ENCODE measurements at places on chromosomes 12 and 14. TPM values are rescaled to one million over a fixed set of nuclear protein-coding genes. Genes with fewer than 3 reads are reported as not detected.

Gene FAM90A1
- not detected for total RNA-seq

Gene PLEK2
- total RNA-seq, result 4.7 TPM

Gene KITLG
- total RNA-seq, result 18.6 TPM

Gene GPR137C
- total RNA-seq, result 0.65 TPM

Gene CKB
- 6.3 TPM for total RNA-seq

Gene BBS10
- total RNA-seq, result 7.4 TPM

Gene APOF
- total RNA-seq, result not detected

Gene FAM181A
- not detected for total RNA-seq

Gene AQP5
- under 0.01 TPM for total RNA-seq

Gene FOXA1
- total RNA-seq, result not detected

Gene PLEKHG7
- not detected for total RNA-seq

Gene HOXC4
- not detected for total RNA-seq

Gene RSRC2
- 70.3 TPM for total RNA-seq

Gene ANKRD33
- not detected for total RNA-seq

Gene KIAA0586
- 32.2 TPM for total RNA-seq

Gene GPR84
- 0.16 TPM for total RNA-seq

Gene RTL1
- not detected for total RNA-seq

Gene KRT76
- total RNA-seq, result not detected

Gene IQSEC3
- not detected for total RNA-seq

Gene DHRS2
- 0.13 TPM for total RNA-seq

Gene KRT85
- total RNA-seq, result not detected

Gene LRRC74A
- not detected for total RNA-seq

Gene KLHL33
- under 0.01 TPM for total RNA-seq

Gene CLEC7A
- total RNA-seq, result 0.25 TPM

Gene GPX2
- not detected for total RNA-seq

Gene KSR2
- total RNA-seq, result under 0.01 TPM

Gene ZNF140
- total RNA-seq, result 27.0 TPM

Gene GTF2H3
- total RNA-seq, result 28.6 TPM

Gene PTPN6
- total RNA-seq, result 3.2 TPM

Gene KRT78
- total RNA-seq, result not detected

Gene KRAS
- total RNA-seq, result 10.5 TPM

All from bladder microvascular endothelial cell (primary cell).